ENCODE measurements at places on chromosomes 11 and 22.

- DNase-seq, result no peak
Observed at GRCh38 chr11:88188251-88188931, 13.1 kb upstream of the RAB38 start.

DNA sequence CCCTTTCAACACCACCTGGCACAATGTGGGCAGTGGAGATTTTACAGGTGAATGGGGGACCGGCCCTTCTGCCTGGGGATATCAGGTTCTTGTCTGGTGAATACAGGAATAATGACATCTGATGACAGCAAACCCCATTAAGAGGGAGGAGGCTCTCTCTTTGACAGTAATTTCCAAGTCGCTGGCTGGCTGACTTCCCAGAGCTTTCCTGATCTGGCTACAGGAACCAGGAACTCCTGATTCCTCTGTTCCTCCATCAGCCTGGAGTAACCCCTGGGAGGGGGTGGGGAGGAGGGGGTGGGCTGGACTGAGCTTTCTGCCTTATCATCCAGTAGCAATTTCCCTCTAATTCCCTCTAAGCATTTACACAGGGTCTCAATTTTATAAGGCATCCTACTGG, 3.7 kb upstream of the MIEF1 start:
- DNase-seq, result no peak

DNA sequence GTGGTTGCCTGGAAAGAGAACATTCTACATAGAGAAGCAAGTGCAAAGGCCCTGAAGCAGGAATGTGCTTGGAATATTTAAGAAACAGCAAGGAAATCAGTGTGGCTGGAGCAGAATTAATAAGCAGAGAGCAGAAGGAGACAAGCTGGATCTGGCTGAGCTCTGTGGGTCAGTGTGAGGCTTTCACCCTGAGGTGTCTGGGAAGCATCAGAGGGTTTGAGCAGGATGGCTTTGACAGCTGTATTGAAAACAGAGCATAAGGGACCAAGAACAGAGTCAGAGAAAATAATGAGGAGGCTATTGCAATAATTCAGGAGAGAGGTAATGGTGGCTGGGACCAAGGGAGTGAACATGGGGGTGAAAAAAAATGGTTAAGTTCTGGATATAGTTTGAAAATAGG, 199.6 kb downstream of the NXPE2 start:
- DNase-seq, result no peak

GRCh38 chr11:92662601-92663360, 306.7 kb upstream of the MTNR1B start:
- DNase-seq, result no peak

DNA sequence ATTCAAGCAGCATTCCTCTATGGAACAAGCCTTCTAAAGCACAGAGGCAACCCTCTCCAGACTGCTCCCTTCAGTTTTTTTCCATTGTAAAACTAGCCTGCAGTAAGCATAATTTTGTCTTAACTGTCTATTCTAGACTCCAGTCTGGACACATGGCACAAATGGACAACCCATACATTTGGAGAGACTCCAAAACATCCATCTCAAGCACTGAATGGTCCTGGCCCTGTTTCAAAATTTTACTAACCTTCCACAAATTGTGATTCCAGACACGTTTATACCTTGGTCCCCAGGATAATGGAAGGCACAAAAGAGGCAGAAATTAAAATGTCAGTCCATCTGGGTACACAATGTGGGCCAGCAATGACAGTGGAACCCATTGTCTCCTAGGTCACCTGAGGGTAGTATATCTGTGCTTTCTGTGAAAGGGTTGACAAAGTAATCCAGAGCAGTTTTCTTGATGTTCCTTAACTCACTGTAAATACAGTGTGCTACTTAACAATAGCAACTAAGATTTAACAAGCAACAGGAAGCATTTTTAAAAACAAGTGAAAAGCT, 16.2 kb upstream of the SESN3 start:
- DNase-seq, result no peak

GRCh38 chr22:40443732-40444131, 73.3 kb downstream of the SGSM3 start:
- DNase-seq, result no peak

GRCh38 chr22:22703715-22704114, 59.3 kb downstream of the GGTLC2 start:
- DNase-seq, result no peak

- DNase-seq, result no peak
Observed at GRCh38 chr11:78909386-78909785, 334.7 kb upstream of the NARS2 start.

- DNase-seq, result no peak
Observed at GRCh38 chr11:75276186-75276585, 35.6 kb downstream of the TPBGL start.

DNA sequence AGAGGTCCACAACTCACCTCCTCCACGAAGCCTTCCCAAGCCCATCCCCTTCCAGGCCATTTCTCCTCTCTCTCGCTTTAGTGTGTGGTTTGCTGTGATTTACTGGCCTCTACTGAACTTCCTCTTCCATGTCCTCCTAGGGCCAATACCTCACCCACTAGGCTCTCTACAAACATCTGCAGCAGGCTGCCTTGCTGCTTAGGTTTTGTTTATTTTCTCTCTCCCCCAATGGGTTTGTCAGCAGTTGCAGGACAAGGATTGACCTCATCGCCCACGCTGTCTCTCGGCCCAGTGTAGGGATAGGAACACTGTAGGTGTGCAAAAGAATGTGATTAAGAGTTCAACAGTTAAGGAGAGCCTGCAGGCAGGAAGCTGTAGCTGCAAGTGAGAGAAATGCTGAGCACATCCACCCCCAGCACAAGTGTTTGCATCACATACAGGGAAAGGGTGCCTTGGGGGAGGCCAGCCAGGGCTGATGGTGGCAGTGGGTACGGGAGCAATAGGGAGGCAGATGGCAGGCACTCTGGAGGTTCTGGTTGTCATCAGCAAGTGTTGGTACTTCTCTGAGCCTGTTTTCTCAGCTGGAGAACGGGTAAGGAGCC, 1.4 kb downstream of the PC start:
- DNase-seq, result no peak

GRCh38 chr11:95149651-95150364, 60.2 kb downstream of the ENDOD1 start:
- DNase-seq, result peak; percentile 53

DNA sequence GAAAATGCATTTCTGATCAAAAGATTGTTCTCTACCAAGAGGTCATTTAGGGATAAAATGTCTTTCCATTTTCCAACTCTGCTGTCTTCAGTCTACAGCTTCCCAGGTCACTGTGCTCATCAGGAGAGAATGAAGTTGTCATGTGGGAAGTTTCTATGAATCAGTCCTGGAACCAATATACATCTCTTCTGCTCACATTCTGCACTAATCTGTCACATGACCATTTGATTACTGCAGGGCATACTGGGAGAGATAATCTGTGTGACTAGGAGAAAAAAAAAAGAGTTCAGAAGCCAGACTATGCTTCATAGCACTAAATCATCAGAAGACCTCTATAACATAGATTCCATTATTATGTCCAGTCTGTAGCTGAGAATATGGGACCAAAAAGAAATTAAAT, 611.5 kb downstream of the KCNA4 start:
- DNase-seq, result no peak
